ENCODE measurements at places on chromosomes 1 and 21.

DNA sequence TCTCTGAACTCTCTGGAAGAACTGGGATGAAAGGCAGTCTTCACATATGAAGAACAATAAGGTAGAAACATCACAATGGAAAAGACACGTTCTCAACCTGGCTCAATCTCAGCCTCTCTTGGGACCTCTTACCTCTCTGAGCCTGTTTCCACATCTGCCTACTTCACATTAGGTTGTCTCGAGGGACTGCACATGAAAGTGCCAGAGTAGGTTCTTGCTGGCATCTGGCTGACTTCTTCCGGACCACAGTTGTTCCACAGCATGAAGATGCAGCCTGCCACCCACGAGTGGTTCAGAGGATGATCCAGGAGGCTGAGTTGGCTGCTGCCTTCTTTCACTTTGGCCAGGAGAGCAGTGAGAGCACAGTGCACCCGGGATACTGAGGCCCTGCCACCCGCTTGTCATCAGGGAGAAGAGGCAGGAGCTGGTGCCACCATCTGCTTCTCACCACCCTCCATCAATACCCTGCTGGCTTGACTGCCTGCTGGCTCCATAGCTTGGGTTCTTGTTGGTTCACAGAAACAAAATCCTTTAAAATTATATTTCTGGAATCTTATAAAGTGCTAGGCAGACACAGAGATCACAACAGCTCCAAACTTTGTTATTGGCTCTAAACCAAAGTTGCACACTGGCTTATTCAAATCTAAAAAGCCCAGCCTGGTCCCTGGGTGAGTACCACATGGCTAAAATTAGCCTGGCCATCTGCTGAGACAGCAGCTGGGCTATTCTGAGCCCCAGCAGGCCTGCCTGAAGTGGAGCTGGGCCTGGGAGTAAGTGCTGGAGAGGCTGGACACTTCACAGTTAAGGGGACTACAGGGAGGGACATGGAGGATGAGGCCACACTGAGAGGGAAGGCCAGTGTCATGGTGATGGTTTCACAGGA, 46.9 kb upstream of the LIN9 start:
- DNase-seq: no peak

GRCh38 chr1:192133350-192133926, 24.8 kb upstream of the RGS18 start:
- no peak for DNase-seq

GRCh38 chr1:22553991-22554522, 9.2 kb upstream of the EPHA8 start:
- no peak for DNase-seq

- DNase-seq: no peak
Observed at GRCh38 chr1:16617114-16617631, 3.8 kb upstream of the NBPF1 start.

DNA sequence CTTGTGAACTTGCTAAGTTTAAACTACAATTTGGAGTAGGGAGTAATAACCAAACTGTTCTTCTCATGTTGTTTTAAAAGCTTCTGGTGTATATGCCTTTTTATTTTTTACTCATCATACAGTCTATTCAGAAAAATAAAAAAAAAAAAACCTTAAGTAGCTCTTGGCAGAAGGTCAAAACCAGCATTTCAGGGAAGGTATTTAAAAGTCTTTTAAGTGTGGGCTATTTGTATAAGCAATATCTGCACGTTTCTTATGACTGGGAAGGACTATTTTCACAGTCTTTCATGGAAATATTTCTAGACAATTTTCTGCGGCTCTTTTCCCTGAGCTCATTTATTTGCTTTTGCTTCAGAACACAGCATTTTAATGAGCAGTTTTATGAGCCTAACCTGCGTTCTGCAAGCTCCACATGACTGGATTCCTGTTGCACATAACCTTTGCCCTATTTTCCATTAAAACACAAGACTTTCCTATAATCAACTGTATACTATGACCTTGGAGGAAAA, 60.9 kb upstream of the C1orf105 start:
- no peak for DNase-seq

GRCh38 chr1:20732071-20732587, 374 bp downstream of the SH2D5 start:
- DNase-seq: peak; percentile 60

DNA sequence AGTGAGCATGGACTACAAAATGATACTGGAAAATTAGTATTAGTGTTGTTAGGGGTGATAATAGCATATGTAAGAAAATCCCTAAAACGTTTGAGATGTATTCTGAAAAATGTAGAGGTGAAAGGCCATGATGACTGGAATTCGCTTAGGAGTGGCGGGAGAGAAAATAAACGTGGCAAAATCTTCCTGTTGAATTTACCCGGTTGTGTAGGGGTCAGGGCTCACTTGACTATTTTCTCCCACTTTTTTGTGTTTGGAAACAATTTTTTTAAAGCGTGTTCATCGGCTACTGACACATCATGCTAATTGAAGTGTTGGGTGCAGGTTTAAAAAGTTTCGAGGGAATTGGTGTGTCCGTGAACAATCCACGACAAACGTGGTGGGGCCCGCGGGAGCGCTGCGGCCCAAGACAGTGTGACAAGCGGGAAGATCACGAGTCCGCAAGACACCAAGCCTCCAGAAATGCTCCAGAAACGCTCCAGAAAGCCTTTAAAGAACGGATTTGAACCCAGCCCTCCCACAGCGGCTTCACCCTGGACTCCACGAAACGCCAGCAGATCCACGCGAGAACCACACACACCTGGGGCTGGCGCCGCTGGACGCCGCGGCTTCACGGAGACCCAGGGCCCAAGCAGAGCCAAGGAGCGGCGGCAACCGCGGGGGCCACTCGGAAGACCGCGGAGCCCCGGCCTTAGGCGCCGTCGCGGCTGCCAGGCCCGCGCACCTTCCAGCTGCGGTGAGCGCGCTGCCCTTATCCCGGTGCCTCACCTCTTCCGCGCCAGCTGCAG, 573 bp downstream of the PSMG1 start:
- DNase-seq: no peak

- no peak for DNase-seq
Observed at GRCh38 chr1:113255038-113255719, 135.1 kb upstream of the MAGI3 start.

GRCh38 chr1:220151454-220151853, 57.5 kb downstream of the IARS2 start:
- DNase-seq: no peak

- DNase-seq: no peak
Observed at GRCh38 chr1:185016880-185017279, 28.5 kb upstream of the RNF2 start.

DNA sequence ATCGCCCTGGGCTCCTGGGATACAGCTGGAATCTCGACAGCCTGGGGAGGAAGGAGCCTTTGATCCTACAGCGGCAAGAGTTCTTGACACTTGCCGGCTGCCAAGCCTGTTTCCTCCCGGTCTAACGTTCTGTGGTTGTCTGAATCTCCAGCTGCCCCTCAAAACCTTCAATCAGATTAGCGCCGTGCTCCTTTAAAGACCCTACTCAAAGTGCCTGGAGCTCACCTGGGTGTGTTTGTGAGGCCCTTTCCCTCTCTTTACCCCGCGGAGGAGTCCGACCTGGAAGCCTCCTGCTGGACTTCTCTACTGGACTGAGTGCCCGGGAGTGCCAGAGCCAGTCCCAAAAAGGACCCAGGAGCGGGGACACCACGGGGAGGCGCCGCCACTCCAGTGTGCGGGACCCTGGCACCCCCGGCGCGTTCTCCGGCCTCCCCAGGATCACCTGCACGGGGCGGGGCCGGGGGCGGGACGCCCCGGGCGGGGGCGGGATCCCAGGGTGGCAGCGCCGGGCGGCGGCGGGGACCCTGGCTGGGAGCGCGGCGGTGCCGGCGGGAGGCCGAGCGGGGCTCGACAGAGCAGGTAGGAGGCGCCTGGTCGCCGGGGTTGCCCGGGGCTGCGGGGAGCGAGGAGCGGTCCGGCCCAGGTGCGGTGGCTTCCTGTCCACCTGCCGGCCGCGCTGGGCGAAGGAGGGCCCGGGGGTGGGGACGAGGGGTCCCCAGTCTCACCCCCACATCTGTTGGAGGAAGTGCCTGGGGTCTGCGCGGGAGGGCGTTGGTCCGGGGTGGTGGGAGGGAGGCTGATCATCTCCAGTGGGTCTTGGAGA, at the start of gene NCMAP:
NCMAP (plus strand) TSS at position 497 of the 823 bp plus-strand sequence. CDS start 39,344 bp downstream, outside the sequence.
- DNase-seq: peak; percentile 50

- DNase-seq: no peak
Observed at GRCh38 chr1:23481026-23481597, 2.9 kb downstream of the ASAP3 start.

GRCh38 chr1:90973897-90974798, 47.7 kb downstream of the ZNF644 start:
- DNase-seq: no peak

GRCh38 chr1:155569988-155570592, 7.5 kb upstream of the ASH1L start:
- DNase-seq: no peak

- no peak for DNase-seq
Observed at GRCh38 chr1:38152351-38153065, 105.9 kb upstream of the POU3F1 start.

DNA sequence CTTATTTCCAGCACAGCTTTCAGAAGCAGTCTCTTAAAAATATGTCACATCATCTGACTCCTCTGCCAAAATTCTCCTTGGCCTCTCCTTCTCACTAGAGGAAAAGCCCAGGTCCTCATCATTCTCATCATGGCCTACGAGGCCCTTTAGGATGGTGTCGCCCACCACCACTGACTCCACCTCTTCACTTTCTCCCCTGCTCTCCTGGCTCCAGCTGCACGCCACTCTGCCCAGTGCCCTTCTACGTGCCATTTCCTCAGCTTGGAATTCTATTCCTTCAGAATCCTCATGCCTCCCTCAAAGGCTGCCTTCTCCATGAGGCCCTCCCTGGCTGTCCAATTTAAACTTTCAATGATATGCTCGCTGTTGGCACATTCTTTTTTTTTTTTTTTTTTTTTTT, 25.3 kb upstream of the BTG2 start:
- no peak for DNase-seq

- DNase-seq: no peak
Observed at GRCh38 chr1:93347334-93347899, 1.7 kb downstream of the DR1 start.

DNA sequence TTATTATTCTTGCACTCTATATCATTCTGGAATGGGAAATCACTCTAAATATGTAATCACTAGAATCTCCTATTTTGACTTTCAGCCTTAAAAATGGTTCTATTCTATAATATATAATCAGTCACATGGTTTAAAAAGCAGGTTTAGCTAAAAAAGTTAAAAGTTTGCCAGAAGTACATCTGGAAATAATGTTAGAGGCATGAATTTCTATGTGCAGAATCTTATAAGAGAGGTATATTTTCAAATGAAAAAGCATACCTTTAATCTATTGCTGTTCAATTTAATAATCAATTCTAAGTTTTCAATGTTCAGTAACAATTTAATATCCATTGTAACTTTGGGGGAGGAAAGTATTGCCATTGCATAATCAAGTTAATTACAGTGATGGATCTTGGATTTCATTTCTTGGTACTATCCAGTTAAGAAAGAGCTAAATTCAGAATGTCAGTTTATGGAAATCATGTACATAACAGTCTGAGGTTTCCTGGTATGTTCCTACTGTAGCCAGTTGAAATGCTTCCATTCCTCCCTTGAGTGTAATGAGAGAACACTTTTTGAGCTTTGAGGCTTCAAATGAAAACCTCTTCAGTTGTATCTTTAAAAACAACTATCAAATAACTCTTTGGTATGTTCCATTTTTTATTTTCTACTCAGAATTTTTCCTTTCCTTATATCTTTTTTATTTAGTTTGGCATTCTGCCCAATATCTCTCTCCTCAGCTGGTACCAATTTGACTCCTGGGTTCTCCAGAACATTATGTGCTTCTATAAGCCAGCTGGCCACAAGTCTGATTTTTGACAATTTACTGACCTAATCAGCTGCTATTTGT, 175.7 kb upstream of the COL11A1 start:
- DNase-seq: no peak

GRCh38 chr1:110492573-110492972, 26.4 kb downstream of the KCNA10 start:
- DNase-seq: no peak

DNA sequence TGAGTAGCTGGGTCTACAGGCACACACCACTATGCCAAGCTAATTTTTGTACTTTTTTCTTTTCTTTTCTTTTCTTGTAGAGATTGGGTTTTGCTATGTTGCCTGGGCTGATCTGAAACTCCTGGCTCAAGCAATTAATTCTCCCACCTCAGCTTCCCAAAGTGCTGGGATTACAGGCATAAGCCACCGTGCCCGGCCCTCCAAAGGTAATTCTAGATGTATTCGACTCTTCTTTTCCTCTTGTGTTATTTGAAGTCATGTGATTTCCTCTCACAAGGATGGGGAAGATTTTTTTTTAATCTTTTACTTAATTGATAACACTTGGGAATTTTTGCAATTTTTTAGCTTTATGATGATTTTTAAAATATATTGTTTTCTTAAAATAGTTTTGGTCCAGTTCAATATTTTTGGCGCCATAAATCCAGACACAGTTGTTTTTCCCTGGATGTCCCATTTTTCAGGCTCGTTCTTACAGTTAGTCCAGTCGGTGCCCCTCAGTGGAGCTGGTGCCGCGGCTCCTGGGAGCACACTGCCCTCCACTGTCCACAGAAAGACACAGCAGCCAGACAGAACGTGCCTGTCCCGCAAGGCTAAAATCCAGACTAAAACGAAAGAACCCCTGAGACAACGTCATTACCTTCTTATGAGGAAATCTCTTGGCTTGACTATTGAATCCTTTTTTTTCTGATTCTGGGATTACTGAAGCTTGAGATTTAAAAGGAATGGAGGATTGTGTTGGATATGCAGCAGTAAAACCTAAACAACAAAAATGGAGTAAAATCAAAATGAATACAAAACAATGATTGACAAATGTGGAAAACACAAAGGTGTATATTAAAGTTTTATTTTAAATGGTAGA, 22.4 kb downstream of the STPG1 start:
- DNase-seq: peak; percentile 46

DNA sequence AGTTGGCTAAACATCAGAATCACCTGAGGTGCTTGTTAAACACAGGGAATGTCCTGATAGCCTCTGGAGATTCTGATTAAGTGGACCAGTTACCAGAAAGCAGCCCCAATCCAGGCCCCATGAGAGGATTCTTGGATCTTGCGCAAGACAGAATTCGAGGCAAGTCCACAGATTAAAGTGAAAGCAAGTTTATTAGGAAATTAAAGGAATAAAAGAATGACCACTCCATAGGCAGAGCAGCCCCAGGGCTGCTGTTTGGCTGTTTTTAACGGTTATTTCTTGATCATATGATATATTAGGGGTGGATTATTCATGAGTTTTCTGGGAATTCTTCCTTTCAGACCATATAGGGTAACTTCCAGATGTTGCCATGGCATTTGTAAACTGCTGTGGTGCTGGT, 176.2 kb downstream of the ROR1 start:
- no peak for DNase-seq

DNA sequence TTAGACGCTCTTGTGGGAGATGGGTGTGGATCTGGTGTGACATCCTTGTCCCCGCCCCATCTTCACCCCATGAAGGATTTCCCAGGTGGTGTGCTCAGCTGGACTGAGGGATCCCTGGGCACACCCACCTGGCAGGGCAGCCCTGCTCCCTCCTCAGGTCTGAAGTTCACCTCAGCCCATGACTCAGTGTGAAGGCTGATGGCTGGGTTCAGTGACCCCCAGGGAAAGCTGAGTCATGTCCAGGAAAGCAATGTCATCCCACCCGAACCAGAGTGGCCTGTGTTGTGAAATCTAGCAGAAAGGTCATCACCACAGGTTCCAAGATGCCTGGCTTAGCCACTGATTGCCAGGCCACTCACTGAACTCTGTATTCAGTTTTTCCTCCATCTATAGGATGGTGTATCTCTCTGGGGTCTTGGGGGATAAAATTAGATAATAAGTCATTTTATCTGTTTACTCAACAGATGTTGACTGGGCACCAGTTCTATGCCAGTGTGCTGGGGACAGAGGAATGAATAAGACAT, 97.7 kb upstream of the JUN start:
- no peak for DNase-seq

GRCh38 chr1:77876884-77877283, 11.5 kb upstream of the NEXN start:
- DNase-seq: no peak

Measured in stimulated activated CD4-positive, alpha-beta T cell treated with anti-CD3 and anti-CD28 coated beads, Interleukin-15, amount 100 ng/mL, for 1 hour (primary cell).